ENCODE measurements at places on chromosomes 16 and 17. TPM values are rescaled to one million over a fixed set of nuclear protein-coding genes. Genes with fewer than 3 reads are reported as not detected.

DNA sequence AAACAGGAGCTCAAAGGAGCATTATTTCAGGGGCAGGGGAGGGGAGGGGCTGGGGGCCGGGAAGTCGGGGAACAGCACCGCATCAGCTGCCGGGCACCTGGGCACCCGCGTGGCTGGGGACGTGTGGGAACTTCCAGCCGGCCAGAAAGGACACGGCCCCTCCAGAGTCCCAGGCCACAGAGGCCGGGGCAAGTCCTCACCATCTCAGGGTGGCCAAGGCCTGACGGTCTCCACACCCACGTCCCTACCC is 1.1 kb downstream of the PGAP6 start:
- H3K27me3 ChIP-seq: no peaks in the 10 kb centered on the region
- peaks cover 2% of the 10 kb centered on the region for H3K4me1 ChIP-seq
- peak overlapping the region; percentile 83 for H3K4me3 ChIP-seq
- peaks cover 13% of the 10 kb centered on the region for H3K36me3 ChIP-seq
- no peak overlapping the region for H3K27ac ChIP-seq

DNA sequence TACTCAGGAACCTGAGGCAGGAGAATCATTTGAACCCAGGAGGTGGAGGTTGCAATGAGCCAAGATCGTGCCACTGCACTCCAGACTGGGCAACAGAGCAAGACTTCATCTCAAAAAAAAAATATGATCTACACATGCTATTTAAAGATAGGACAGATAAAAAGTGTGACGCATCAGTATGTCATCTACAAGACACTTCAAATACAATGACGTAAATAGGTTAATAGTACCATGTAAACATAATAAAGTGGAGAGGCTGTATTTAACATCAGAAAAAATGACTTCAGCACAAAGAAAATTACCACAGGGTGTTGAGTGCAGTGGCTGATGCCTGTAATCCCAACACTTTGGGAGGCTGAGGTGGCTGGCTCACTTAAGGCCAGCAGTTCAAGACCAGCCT is 20.2 kb downstream of the ZNF778 start:
- no peak overlapping the region for H3K4me3 ChIP-seq
- DNase-seq: no peak
- H3K27ac ChIP-seq: no peak overlapping the region
- H3K36me3 ChIP-seq: peaks cover 19% of the 10 kb centered on the region

- peak; percentile 94 for DNase-seq
- H3K36me3 ChIP-seq: no peaks in the 10 kb centered on the region
- H3K27me3 ChIP-seq: peaks cover 9% of the 10 kb centered on the region
These were observed 12.3 kb downstream of the CES4A start for GRCh38 chr16:67000384-67001351.

DNA sequence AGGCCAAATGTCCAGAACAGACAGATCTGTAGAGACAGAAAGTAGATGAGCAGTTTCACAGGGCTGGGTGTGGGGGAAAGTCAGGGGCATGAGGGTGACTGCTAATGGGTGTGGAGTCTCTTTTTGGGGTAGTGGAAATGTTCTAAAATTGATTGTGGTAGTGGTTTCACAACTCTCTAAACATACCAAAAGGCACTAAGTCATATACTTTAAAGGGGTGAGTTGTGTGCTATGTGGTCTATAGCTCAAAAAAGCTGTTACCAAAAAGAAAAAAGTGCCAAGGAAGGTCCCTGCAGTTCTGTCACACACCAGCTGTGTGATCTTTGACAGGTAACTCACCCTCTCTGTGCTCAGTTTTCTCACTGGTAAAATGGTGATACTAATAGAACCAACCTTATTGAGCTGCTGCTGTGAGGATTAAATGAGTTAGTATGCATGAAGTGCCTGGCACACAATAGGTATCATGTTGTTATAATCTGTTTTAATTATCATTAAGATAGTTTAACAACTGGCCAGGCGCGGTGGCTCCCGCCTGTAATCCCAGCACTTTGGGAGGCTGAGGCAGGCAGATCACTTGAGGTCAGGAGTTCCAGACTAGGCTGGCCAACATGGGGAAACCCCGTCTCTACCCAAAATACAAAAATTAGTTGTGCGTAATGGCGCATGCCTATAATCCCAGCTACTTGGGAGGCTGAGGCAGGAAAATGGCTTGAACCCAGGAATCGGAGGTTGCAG is 10.3 kb downstream of the ITGAX start:
- H3K27ac ChIP-seq: no peak overlapping the region
- no peaks in the 10 kb centered on the region for H3K27me3 ChIP-seq
- DNase-seq: no peak
- no peaks in the 10 kb centered on the region for H3K4me1 ChIP-seq
- no peaks in the 10 kb centered on the region for H3K36me3 ChIP-seq
- H3K4me3 ChIP-seq: no peak overlapping the region

GRCh38 chr17:51842763-51843162 is 315.8 kb downstream of the CA10 start:
- H3K4me1 ChIP-seq: no peaks in the 10 kb centered on the region
- H3K4me3 ChIP-seq: no peak overlapping the region
- no peak for DNase-seq
- no peak overlapping the region for H3K27ac ChIP-seq

- H3K36me3 ChIP-seq: peaks cover 15% of the 10 kb centered on the region
- peak; percentile 35 for DNase-seq
- H3K27ac ChIP-seq: peak overlapping the region; percentile 93
- no peaks in the 10 kb centered on the region for H3K27me3 ChIP-seq
These were observed 1.7 kb upstream of the NLRP1 start for GRCh38 chr17:5585836-5586521.

The SCARF1 gene
- 0.88 TPM for total RNA-seq

GRCh38 chr17:78442648-78443218 is 64.3 kb downstream of the PGS1 start:
- no peak for DNase-seq
- H3K4me1 ChIP-seq: no peaks in the 10 kb centered on the region
- no peak overlapping the region for H3K4me3 ChIP-seq
- H3K36me3 ChIP-seq: no peaks in the 10 kb centered on the region
- peaks cover 3% of the 10 kb centered on the region for H3K27me3 ChIP-seq

- no peak overlapping the region for H3K27ac ChIP-seq
- H3K27me3 ChIP-seq: no peaks in the 10 kb centered on the region
- no peak overlapping the region for H3K4me3 ChIP-seq
- peaks cover 62% of the 10 kb centered on the region for H3K36me3 ChIP-seq
- peak; percentile 29 for DNase-seq
These were observed 7.3 kb downstream of the TMEM106A start for GRCh38 chr17:43219001-43219400.

The KRT31 gene
- not detected for total RNA-seq

- DNase-seq: no peak
- no peaks in the 10 kb centered on the region for H3K27me3 ChIP-seq
- no peaks in the 10 kb centered on the region for H3K4me1 ChIP-seq
- H3K4me3 ChIP-seq: no peak overlapping the region
These were observed 210.4 kb upstream of the IRX5 start for GRCh38 chr16:54720259-54720658.

- H3K36me3 ChIP-seq: peaks cover 8% of the 10 kb centered on the region
- H3K27me3 ChIP-seq: no peaks in the 10 kb centered on the region
- H3K4me1 ChIP-seq: peaks cover 9% of the 10 kb centered on the region
- H3K27ac ChIP-seq: no peak overlapping the region
- DNase-seq: peak; percentile 61
- H3K4me3 ChIP-seq: peak overlapping the region; percentile 98
These were observed 1.6 kb downstream of the KIF22 start for GRCh38 chr16:29791845-29792807.

The GUCY2D gene
- total RNA-seq: not detected

- no peaks in the 10 kb centered on the region for H3K4me1 ChIP-seq
- H3K27me3 ChIP-seq: peaks cover 4% of the 10 kb centered on the region
- DNase-seq: peak; percentile 96
- no peak overlapping the region for H3K4me3 ChIP-seq
- H3K27ac ChIP-seq: no peak overlapping the region
These were observed 51.2 kb upstream of the CDH5 start for GRCh38 chr16:66315210-66315825.

DNA sequence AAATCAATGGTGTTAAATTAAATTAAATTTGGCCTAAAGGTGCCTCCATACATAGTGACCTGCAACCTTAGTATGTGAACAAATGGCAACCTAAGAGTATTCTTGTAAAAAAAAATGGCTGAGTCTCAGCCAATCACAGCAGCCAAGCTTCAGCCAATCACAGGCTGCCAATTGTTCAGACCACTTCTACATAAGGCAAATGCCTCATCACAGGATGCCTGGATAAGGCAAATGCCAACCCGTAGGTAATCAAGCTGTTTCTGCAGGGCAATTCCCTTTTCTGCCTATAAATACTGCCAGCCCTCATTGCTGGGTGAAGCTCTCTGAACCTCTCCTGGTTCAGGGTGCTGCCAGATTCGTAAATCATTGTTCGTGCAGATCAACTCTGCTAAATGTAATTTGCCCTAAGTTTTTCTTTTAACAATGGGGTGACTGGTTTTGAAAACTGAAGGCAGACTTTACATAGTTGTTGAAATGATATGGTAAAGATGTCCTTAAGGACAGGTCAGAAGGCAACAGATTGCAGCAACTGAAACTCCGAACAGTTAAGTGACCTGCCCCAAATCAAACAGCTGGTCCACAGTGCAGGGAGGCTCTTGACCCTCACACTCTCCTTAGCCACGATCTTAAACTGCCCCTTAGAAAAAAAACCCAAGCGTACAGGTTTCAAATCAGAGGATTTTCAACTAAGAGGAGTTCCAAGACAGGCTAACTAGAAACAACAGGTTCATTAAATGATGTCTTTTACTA is 50.3 kb downstream of the N4BP1 start:
- H3K36me3 ChIP-seq: peaks cover 18% of the 10 kb centered on the region
- no peak for DNase-seq
- H3K27me3 ChIP-seq: no peaks in the 10 kb centered on the region

DNA sequence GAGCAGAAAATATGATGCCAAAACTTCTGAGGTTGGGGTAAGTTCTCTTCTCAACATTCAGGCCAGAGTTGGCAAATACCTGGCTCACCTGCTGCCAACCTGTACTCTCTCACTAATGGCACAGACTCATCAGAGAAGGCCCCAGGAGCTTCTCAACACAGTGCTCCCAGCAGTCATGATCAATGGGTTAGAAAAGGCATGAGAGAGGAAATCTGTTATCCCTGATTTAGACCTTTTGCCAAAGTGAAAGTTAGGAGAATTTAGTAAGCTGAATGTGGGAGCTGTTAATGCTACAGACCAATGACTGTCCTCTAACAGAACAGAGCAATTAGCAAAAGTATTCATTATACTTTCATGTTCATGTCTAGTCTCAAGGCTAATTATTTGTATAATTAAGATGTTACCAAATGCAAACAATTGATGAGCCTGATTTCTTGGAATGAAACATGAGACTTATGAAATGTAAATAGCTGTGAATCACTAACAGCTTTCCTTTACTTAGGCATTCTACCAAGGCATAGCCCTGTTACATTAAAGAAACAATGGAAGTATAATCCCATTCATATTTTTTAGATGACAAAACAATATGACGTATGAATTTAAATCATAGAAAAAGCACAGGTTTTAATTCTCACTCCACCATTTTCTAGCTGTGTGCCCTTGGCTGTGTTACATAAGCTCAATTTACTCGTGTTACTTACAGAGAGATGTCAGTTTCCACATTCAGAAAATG is 68.7 kb upstream of the MARCHF10 start:
- H3K4me3 ChIP-seq: peak overlapping the region; percentile 3
- no peaks in the 10 kb centered on the region for H3K36me3 ChIP-seq
- H3K4me1 ChIP-seq: peaks cover 20% of the 10 kb centered on the region
- H3K27ac ChIP-seq: peak overlapping the region; percentile 70
- H3K27me3 ChIP-seq: no peaks in the 10 kb centered on the region

DNA sequence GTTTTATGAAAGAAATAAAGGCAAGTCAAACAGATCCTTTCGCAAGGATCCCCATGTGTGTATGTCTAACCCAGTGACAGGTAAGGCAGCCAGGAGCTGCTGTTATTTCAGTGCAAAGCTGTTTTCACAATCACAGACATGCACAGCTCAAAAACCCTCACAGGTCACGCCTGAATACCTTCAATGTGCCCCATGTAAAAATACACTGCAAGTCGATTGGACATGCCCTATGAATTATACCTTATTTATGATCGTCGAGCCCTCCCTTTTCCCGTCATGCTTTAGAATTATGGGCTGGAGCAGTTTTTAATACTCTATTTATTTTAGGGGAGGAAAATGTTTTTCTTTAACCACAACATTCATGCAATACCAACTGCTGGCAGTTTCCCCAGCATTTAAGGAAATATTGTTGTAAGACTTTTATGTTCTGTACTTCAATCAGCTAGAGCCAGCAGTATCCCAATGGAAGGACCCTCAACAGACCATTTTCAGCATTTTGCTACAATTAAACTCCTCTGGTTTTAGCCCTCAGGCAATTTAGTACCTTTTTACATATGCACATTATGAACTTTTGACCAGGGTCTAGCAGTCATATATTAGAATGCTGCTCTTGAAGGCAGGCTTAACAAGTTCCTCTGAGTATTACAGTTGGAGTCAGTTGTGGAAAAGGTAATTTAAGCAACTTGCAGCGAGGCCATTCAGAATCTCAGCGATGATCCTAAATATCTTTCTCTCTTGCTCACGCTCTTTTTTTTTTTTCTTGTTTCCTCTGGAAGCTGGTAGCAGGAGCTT is 362.2 kb downstream of the WWOX start:
- no peaks in the 10 kb centered on the region for H3K4me1 ChIP-seq
- H3K27ac ChIP-seq: no peak overlapping the region

DNA sequence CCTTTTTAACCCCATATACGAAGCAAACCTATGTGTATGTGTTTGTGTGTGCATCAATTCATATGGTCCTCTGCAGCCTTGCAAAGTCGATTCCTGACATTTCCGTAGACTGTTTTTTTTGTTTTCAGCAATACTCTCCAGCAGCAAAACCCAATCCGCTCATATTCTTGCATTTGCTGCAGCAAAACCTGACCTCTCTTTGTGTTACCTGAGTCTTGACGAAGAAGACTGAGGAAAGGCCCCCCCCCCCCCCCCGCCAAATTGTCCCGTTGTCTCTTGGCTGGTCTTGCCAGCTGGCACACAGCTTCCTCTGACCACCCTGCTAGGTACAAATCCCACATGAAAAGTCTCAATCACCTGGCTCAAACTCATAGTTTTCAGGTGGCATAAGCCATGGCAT is 494.7 kb downstream of the WWOX start:
- H3K36me3 ChIP-seq: no peaks in the 10 kb centered on the region
- H3K4me1 ChIP-seq: no peaks in the 10 kb centered on the region
- H3K27me3 ChIP-seq: no peaks in the 10 kb centered on the region
- H3K27ac ChIP-seq: no peak overlapping the region

The CNTNAP4 gene
- total RNA-seq: under 0.01 TPM

DNA sequence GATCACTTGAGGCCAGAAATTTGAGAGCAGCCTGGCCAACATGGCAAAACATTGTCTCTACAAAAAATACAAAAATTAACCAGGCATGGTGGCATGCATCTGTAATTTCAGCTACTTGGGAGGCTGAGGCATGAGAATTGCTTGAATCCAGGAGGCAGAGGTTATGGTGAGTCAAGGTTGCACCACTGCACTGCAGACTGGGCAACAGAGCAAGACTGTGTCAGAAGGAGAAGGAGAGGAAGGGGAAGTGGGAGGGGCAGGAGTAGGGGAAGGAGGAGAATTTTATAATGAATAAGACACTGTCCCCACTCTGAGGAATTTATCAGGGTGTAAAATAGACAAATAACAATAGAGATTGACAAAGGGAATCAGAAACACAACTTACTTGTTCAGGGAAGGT is 440.6 kb upstream of the DYNLRB2 start:
- no peak for DNase-seq
- H3K4me3 ChIP-seq: no peak overlapping the region
- H3K36me3 ChIP-seq: no peaks in the 10 kb centered on the region
- no peaks in the 10 kb centered on the region for H3K27me3 ChIP-seq
- H3K27ac ChIP-seq: no peak overlapping the region

- peaks cover 6% of the 10 kb centered on the region for H3K4me1 ChIP-seq
- H3K36me3 ChIP-seq: no peaks in the 10 kb centered on the region
- H3K27me3 ChIP-seq: no peaks in the 10 kb centered on the region
- DNase-seq: no peak
- H3K4me3 ChIP-seq: peak overlapping the region; percentile 36
- no peak overlapping the region for H3K27ac ChIP-seq
These were observed 51.8 kb downstream of the LYRM1 start for GRCh38 chr16:20952139-20952920.

Measured in osteoblast (primary cell).